D721Med (cell line): ENCODE measurements at places on chromosomes 1 and 21.

DNA sequence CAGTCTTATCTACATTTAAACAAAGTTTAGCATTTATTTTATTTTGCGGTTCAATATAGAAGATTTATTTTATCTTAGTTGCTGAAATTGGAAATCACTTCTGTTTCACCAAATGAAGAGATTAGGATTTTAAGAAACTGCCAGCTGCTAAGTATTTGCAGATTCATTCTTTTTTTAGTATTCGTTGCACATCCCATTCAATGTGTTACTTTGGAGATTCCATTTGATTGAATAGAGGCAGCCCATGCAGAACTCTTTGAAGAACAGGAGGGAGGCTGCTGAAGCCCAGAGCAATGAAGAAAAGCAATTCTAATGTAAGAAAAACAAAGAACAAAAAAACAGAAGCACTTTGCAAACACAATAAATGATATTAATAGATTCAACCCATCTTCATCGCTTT lies 38.6 kb upstream of the IL12RB2 start:
- no peak for DNase-seq

- DNase-seq: no peak
Observed at GRCh38 chr1:166905136-166905535, 29.1 kb upstream of the TADA1 start.

GRCh38 chr1:161287482-161288054 lies 22.2 kb downstream of the MPZ start:
- no peak for DNase-seq

GRCh38 chr21:32494934-32495709 lies 82.6 kb downstream of the EVA1C start:
- no peak for DNase-seq

DNA sequence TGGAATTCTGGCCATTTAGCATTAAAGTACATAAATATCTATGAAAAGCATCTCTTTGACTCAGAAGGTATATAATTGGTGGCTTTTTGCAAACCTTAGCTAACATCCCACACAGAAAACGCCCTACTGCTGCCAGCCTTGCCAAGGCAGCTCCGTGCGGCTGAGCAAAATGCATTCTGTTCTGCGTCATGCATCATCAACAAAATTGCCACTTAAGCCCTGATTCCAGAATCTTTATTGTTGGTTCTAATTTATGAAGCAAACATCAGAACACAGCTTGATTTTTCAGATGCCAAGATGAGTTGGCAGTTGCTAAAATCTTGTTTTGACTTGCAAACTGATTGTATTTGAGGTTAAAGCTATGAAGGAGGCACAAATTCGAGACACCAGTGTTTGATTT lies 314.9 kb upstream of the DEPDC1 start:
- no peak for DNase-seq

- DNase-seq: no peak
Observed at GRCh38 chr1:200992382-200993048, 31.0 kb downstream of the KIF21B start.

DNA sequence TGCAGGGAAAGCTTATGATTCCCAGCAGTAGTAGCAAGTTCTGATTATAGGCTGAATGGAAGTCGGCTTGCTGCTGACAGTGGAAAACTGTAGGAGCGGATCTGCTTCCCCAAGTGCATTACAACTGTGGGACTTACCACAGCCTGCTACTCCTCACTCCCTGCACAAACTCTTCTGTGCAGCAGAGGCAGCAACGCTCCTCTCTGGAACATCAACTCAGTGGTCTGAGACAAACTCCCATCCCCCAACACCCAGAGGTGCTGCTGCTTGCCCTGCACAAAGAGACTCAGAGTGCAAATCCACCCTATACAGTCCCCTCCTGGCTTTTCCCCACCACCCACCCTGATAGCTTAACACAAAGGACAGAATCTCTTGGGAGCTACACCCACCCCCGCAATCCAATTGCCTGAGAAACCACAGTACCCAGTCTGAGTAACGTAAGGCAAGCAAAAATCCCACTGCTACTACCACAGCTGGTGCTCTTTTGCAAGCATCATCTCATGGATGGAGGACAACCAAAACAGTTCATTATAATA lies 1455.2 kb downstream of the AMY1C start:
- no peak for DNase-seq

- DNase-seq: no peak
Observed at GRCh38 chr1:36464605-36465393, 615 bp upstream of the MRPS15 start.

GRCh38 chr1:162722036-162722435 lies 68.5 kb upstream of the HSD17B7 start:
- no peak for DNase-seq

DNA sequence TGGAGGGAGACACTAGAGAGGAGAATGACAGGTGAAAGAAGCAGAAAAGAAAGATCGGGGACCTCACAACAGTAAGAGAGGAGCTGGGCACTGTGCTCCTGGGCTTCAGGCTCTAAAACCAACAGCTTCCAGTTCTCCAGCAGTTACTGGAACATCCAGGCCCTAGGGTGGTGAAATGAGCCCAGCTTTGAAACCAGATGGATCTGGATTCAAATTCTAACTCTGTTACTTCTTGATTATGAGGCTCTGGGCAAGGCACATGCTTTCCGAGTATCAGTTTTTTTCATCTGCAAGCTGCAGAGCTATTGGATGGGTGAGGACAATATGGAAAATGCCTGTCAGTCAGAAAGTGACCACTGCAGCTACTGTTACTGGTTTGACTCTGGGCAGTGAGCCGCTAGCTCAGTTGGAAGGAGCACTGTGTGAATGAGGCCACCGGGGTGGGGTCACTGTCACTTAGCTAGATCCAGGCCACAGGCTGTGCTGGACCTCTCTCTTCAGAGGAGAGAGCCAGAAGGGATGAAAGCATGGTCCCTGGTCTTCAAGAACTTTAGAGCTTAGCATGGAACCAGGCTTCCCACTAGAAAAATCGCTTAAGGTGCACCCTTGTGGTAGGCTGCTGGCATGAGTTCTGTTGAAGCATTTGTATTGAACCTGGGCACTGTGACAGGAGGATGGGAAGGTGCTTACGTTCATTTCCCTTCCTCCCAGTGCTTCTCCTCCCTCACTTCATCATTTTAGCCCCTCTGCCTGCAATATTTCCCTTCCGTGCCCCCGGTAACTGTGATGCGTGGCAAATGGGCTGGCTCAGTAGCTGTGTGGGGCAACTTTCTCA lies 12.2 kb downstream of the PLEKHO1 start:
- no peak for DNase-seq
